Right atrium auricular region (tissue), 2 donors: ENCODE measurements at places on chromosomes 5 and 9. TPM values are rescaled to one million over a fixed set of nuclear protein-coding genes. Genes with fewer than 3 reads are reported as not detected.

DNA sequence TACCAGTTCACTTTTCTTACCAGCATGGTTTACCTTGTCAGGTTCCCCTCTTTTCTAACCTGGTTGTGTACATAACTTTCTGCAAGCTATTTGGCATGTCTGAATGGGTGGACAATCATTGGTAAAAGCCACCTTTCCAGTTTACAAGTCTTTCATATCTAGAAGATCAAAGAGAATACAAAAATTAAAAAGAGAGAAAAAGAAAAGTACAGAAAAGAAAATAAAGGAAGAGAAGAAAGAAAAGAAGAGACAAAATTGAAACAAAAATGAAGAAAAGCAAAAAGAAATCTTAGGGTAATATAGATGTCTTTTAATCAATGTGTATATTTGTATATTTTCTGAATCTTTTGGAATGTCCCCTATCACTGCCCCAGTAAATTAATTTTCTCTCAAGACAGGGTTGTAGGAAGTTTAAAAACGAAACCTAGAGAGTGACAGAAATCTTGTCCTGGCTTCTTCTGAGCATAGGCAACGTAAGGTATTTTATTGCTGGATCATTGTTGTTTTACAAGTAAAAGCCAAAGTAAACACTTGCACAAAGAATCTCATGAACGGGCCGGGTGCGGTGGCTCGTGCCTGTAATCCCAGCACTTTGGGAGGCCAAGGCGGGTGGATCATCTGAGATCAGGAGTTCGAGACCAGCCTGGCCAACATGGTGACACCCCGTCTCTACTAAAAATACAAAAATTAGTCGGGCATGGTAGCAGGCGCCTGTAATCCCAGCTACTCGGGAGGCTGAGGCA, 98.7 kb upstream of the IFNE start:
- no peaks in the 10 kb centered on the region for H3K4me1 ChIP-seq
- no peak overlapping the region for H3K4me3 ChIP-seq
- H3K36me3 ChIP-seq: no peaks in the 10 kb centered on the region

DNA sequence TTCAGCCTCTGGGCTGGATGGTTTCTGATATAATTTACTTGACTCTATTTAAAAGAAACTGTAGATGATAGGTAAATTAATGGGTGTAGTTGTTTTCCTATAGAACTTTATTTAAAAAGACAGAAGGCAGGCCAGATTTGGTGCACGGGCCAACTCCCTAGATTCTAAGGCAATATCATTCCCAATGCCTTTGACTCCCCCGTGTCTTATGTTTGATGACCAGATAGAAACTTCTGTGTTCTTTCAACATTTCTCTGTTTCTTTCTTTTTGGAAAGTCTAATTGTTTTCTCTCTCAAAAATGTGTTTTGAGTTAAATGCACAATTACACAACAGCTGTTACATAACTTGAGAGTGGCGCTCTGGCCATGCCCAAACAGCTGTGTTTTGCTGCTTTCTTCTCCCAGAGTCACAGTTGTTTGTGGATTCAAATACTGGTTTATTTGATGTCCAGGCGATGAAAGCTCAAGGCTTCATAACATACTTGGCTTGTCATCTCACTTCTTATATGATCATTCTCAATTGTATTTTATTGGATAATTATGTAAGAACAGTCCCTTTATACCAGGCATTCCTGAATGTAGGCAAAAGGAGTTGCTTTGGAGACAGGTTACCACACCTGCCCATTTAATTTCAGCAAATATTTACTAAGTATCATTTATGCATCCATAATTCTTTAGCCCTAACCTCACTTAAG, 1.7 kb upstream of the ALDH1A1 start:
- no peaks in the 10 kb centered on the region for H3K36me3 ChIP-seq
- peak; percentile 63 for DNase-seq
- H3K4me3 ChIP-seq: no peak overlapping the region
- H3K4me1 ChIP-seq: no peaks in the 10 kb centered on the region
- H3K27me3 ChIP-seq: no peaks in the 10 kb centered on the region

DNA sequence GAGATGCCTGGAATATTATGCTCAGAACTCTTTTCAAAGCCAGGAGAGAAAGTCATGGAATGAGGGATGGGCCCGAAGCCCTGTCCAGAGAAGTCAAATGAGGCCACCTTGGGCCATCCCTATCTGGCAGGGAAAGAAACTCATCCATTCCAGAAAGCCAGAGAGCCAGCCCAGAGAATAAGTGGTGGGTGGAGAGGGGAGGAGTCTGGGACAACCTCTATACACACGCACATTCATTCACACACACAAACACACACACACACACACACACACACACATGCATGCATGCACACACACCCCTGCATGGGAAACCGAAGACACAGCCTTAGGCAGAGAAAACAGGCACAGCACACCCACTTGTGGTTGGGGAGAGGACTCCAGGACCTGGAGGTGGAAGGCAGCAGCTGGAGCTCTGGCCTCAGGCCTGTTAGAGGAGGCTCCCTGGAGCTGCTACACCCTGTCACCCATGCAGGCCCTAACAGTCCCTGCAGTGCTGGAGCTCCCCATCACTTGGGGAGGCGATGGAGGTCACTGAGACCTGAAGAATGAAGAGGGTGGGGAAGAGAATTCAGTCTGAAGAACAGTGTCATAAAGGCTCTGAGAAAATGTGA, 38.0 kb downstream of the TGFBI start:
- DNase-seq: peak; percentile 59
- peaks cover 17% of the 10 kb centered on the region for H3K4me1 ChIP-seq
- H3K27me3 ChIP-seq: no peaks in the 10 kb centered on the region
- H3K36me3 ChIP-seq: peaks cover 6% of the 10 kb centered on the region
- no peak overlapping the region for H3K27ac ChIP-seq
- no peak overlapping the region for H3K4me3 ChIP-seq

GRCh38 chr5:5751498-5751897, 329.0 kb downstream of the ICE1 start:
- no peaks in the 10 kb centered on the region for H3K27me3 ChIP-seq
- H3K27ac ChIP-seq: no peak overlapping the region
- no peak for DNase-seq
- H3K4me3 ChIP-seq: no peak overlapping the region
- no peaks in the 10 kb centered on the region for H3K4me1 ChIP-seq

LOX gene
- 11.6 TPM for total RNA-seq
